ENCODE measurements at places on chromosomes 16 and 17.

DNA sequence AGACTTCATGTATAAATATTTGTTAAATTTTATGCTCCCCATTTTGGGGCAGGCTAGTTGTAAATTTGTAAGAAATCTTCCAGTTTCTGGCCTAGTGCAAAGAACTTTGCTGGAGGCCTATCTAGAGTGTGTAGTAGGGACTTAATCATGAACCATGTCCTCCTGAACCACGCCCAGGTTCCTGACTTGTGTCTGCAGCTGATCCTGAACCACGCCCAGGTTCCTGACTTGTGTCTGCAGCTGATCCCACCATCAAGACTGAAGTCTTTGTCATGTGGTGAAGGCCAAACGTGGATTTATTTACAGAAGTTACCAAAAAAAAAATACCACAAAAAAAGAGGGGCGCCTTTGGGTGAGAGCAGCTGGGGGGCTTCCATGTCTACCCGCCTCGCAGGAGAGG, 33.1 kb downstream of the LMF1 start:
- DNase-seq: no peak

- DNase-seq: no peak
Measured at GRCh38 chr16:84501077-84501735, 3.3 kb downstream of the MEAK7 start.

GRCh38 chr16:28067604-28068379, 4.3 kb upstream of the GSG1L start:
- no peak for DNase-seq

DNA sequence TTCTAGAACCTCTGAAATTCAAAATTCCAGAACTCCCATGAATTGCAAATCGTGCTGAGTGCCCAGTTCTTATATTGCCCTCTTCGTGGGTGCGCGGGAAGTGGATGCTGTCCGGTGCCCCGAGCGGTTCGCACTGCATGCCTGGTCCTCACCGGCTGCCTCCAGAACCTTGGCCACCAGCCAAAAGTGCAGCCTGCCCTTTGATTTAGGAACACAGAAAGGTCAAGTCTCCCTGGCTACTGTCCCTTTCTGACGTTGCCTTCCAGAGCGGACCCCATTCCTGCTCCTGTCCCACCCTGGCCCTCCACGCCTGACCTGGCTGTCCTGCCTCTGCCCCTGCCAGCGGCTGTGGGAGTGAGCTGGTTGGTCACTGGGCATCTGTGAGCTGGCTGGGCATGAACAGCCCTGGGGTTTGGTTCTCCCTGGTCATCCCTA, 9.7 kb downstream of the NEUROD2 start:
- DNase-seq: no peak

DNA sequence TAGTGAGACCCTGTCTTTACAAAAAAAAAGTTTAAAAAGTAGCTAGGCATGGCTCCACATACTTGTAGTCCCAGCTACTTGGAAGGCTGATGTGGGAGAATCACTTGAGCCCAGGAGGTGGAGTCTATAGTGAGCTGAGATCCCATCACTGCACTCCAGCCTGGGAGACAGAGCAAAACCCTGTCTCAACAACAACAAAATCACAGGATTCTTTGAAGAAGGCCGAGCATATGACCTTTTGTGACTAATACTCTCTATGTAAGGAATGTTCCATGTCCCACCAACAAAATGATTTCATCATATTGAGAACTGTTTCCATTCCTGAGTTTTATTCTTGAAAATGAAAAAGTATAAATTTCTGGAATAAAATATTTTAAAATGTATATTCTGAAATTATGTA, 58.9 kb upstream of the EFCAB3 start:
- DNase-seq: no peak

- DNase-seq: peak; percentile 85
Measured at GRCh38 chr17:41308251-41308917, 725 bp downstream of the KRTAP16-1 start.

DNA sequence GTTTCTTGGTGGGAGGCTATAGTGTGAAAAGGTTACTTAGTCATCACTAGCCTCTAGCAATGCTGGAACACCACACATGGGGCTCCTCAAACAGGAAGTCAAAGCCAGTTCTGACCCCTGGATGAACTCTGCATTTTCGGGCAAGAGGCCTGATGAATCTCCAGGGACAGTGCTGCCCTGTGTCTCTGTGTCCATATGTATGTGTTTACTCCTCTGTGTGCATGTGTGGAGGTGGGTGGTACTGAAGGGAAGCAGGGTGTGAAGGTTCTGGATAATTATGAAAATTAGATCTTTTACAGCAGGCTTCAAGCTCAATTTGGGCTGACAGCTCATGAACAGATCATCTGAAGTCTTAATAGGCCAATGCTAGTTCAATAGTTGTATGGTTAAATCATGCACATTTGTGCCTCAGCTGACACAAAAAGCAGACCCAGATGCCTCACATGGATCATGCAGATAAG, 133.6 kb downstream of the SNX11 start:
- DNase-seq: peak; percentile 31

DNA sequence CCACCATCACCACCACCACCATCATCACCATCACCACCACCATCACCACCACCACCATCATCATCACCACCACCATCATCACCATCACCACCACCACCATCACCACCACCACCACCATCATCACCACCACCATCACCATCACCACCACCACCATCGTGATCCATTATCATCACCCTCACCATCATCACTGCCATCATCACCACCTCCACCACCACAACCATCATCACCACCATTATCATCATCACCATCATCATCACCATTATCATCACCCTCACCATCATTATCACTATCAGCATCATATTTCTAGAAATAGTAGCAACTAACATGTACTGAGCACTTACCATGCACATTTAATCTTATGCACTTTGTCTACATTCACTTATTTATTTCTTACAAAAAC, 94.9 kb downstream of the C16orf95 start:
- DNase-seq: no peak

- DNase-seq: no peak
Measured at GRCh38 chr17:78892936-78893379, 10.0 kb downstream of the CEP295NL start.

DNA sequence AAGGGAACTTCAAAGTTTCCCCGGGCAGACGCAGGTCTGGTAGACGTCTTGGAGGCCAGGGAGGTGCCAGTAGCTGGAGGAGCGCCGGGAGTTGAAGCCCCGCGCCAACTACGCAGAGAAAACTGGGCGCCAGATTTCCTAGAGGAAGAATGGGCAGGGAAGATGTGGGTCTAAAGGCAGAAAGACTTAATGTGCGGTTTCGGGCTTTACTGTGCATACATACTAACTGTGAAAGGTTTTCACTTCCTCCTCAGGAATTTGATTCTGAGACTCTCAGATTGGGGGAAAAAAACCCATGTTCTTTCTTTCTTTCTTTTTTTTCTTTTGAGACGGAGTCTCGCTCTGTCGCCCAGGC, 331 bp upstream of the ZNF287 start:
- DNase-seq: no peak

- DNase-seq: peak; percentile 41
Measured at GRCh38 chr17:46056800-46057304, 57.8 kb downstream of the STH start.

DNA sequence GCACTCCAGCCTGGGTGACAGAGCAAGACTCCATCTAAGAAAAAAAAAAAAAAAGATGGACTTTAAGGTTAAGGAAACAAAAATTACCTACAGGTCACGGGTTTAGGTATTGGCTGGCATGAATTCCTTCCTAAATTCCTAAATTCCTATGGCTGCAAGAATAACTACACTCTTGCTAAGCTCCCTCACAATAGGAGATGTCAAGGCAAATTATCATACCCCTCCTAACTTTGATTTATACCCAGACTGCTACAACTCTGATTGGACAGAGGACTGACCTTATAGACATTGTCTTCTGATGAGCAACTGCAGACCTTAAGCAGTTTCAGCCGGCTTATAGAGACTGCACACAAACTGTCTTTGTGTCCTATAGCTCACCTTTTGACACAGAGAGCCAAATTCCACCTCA, 25.1 kb upstream of the TMC7 start:
- no peak for DNase-seq

DNA sequence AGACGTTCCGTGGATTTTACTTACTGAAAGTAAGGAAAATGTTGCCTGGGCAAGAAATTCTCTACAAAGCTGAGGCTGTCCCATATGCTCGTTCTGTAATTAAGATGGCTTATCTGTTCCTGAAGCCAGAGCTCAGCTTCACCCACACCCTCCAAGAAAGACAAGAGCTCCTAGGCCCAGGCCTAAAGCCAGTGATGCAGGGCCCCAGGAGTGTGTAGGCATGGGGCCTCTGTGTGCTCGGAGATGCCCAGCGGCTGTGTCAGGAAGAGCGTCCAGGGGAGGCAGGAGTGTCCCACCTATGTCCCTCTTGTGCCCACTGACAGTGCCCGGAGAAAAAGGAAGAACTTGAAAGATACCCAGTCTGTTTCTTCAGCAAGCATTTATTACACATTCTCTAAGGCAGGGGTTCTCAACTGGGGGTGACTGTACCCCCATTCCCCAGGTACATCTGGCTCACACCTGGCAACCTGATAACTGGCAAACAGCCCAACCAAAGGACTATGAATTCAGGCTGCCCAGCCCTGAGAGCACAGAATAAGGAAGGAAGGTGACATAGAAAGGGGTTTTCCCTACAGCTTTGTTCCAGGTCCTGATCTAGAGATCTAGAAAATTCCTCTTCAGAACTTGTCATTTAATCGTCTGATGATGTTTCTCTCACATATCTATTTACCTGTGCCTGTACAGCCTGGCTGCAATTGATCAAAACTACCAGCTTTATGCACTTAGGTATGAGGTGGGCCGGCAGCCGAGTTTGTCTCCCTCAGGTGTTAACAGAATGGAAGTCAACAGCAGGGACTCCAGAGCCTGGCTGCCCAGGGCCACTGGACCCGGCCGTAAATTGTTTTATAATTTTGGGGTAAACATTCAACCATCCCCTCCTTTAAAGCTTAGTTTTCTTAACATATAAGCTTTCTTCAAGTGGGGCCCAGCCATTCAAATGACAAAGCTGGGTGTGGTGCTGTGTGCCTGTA, 12.0 kb downstream of the SNN start:
- DNase-seq: no peak

GRCh38 chr16:52099382-52099781, 447.6 kb downstream of the TOX3 start:
- no peak for DNase-seq
